ENCODE measurements at places on chromosomes 1 and 21.

DNA sequence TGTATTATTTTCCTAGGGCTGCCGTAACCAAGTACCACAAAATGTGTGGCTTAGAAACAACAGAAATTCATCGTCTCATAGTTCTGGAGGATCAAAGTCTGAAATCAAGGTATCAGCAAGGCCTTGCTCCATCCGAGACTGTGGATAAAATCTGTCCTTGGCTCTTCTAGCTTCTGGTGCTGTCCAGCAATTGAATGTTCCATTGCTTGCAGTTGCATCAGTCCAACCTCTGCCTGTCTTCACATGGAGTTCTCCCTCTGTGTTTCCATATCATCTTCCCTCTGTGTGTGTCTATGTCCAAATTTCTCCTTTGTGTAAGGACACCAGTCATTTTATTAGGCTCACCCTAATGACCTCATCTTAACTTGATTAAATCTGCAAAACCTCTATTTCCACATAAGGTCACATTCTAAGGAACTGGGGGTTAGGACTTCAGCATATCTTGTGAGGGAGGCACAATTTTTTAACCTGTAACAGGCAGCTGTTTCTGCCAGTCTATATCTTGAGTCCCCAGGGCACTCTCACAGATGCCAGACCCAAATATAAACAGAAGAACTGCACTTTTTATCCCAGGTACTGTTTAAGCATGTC lies 84.2 kb downstream of the ERG start:
- no peak for DNase-seq

- DNase-seq, result no peak
Observed at GRCh38 chr1:199641531-199641930, 386.0 kb upstream of the NR5A2 start.

GRCh38 chr1:160006312-160006940 lies 25.4 kb downstream of the PIGM start:
- peak; percentile 54 for DNase-seq

DNA sequence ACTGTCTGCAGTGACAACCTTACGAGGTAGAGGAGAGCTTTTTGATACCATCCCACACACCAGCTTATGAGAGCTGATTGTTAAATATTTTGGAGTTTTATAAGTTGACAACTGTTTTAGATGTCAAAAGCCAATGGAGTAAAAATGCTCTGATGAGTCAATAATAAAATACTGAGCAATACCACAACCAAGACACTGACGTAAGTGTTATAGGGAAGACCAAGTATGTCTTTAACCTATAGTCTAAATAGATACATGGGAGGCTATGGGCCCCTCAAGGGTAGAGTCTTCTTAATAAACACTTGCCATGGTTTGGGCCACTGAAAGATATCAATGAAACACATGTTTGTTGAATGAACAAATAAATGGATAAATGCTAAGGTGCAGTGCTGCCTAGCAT lies 49.2 kb downstream of the DUSP10 start:
- no peak for DNase-seq

All from RCC 7860 (cell line).